ENCODE measurements at places on chromosomes 2 and 18. TPM values are rescaled to one million over a fixed set of nuclear protein-coding genes. Genes with fewer than 3 reads are reported as not detected.
A peak's percentile ranks its signal among the peaks of the same experiment; 100 is the strongest.

Gene PDE6D
- total RNA-seq: 21.8 TPM

- no peak for DNase-seq
Observed at GRCh38 chr2:232415138-232415690, 8.6 kb downstream of the ALPG start.

- peak; percentile 80 for DNase-seq
Observed at GRCh38 chr2:240567872-240568677, at the start of gene RNPEPL1. Gene RNPEPL1, plus strand, starts transcription at chr2:240568484. Its CDS starts 103 bp downstream, at chr2:240568587.

GRCh38 chr2:235135990-235136561 lies 184.3 kb downstream of the SH3BP4 start:
- peak; percentile 95 for DNase-seq

DNA sequence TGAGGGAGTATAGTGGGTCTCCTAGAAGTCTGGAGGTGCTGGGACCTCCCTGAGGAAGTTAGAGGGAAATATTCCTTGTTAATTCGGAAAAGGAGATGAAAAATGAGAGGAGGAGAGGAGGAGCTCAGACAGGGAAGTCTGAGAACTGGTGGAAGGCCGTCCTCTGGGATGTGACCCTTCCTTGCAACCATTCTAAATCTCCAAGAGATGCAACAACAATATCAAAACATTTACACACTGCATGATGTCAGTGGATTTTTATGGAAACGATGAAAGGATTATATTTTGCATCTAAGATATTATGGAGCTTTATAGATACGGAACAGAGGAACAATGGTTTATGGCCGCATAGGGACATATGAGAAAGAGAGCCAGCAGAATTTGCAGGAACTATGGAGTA lies 49.8 kb upstream of the COBLL1 start:
- DNase-seq: no peak

- DNase-seq: no peak
Observed at GRCh38 chr2:128577141-128577930, 258.7 kb upstream of the HS6ST1 start.

Gene PSMA8
- not detected for total RNA-seq

DNA sequence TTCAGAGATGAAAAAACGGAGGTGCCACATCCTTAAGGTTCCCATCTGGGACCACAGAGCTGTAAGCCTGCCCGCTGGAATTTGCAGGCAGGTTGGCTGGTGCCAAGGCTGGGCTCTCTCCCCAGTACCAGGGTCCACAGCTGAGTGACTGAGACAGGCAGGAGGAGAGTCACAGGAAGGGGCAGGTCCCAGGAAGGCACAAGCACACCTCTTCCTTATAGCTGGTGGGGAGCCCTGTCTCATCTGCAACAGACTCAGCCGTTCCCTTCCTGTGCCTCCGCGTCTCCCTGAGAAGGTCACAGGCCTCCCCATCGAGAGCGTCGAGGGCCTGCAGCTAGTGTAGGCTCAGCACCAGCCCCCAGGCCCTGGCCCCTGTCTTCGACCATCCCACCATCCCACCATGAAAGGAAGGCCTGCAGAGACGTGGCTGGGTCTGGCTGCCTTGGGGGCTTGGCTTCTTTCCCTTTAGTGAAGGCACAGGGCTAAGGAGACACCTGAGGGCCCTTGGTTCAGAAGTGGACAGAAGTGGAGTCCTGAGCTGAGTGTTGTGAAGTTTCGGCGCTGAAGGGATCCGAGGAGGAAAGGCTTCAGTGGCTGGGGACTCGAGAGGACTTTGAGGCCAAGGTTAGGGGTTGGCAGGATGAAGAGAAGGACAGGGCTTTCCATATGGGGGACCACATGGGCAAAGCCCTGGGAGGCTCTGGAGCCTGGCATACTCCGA lies 26.8 kb downstream of the GLI2 start:
- peak; percentile 5 for DNase-seq

DNA sequence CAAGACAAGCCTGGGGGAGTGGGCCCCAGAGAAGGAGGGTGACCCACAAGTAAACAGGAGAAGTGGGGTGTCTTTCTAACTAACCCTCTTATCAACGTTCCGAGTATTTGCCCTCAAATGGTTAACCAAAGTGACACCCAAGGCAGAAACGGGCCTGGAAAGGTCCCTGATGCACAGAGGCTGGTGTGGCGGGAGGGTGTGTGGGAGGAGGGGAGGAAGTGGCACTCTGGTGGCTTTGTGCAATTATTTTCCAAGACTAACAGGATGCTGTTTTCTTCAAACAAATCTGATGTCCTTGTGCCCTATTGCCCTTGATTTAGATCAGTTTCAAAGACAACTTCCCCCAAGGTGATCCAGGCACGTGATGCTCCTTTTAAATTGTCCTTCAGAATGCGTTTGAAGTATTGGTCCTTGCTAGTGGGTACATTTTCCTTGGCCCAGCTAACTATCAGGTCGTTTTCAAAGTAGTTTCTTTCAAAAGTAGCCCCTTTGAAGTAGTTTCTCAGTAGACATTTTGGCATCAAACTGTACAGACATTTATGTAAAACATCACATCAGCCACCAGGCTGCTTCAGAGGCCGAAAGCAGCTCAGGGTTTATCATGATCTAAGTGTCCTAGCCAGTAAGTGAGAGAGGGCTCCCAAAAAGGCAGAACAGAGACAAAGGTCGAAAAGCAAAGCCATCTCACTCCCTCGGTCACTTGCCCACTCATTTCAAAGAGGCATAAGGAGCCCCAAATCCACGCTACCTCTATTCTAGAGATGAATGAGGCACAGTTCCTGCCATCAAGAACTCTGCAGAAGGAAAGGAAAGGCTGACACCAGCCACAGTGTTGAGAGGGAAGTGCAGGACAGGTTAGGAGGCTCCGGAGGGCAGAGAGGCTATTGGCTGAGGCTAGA lies 371.1 kb upstream of the ID2 start:
- DNase-seq: no peak

- no peak for DNase-seq
Observed at GRCh38 chr2:54428108-54428831, 27.9 kb upstream of the SPTBN1 start.

DNA sequence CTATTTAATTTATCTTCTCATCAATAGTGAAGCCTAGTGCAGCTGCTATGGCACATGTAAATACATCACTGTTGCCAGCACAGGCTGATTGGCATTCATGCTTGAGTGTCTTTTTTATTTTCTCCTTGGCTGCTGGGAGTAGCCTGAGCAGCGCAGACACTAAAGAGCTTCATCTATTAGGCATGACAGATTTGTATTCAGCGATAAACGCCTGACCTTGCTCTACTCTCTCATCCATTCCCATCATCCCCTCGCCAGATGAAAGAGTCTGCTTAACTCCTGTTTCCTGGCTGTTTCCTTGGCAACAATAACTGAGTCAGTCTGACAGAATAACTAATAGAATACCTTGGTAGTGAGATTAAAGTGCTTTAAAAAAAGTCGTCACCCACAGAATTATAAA lies 753.6 kb downstream of the DCC start:
- no peak for DNase-seq

- no peak for DNase-seq
Observed at GRCh38 chr2:169365029-169365480, 2.7 kb upstream of the LRP2 start.

DNA sequence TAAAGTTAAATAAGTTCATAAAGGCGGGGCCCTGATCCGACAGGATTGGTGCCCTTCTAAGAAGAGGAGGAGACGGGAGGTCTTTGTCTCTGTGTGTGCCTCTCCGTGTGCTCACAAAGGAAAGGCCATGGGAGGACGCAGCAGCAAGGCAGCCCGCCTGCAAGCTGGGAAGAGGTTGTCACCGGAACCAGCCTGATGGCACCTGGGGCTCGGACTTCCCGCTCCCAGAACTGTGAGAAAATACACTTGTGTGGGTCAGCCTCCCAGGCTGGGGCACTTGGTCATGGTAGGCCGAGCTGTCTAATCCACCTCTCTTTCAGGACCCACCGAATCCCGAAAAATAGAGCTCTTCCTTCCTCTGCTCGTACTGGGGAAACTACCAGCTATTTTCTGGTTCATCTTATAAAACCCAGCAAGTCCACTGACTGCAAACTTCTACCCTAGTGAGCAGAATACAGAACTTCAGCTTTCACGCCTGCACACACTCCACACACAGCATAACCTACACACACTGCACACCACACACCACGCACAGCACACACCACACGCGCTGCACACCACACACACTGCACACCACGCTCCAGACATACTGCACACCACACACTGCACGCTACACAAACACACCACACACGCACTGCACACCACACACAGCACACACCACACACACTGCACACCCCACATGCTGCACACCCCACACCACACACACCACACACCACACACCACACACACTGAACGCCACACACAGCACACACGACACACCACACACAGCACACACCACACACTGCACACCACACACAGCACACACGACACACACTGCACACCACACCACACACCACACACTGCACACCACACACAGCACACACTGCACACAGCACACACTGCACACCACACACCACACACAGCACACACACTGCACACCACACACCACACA lies 58.1 kb downstream of the ASB1 start:
- no peak for DNase-seq

DNA sequence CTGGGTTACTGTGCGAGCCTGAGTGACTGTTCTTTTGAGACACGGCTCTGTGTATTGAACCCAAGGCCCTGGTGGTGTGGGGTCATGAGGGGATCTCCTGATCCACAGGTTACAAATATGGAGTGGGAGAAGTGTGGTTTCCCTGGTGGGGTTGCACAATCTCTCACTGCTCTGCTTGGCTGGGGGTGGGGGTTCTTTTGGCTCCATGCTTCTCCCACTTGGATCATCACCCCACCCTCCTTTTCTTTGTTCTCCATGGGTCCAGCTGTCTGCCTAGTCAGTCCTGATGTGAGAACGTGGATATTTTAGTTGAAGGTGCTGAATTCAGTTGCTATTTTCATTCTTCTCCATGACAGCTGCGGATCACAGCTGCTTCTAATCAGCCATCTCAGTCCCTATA lies 37.8 kb downstream of the AGPS start:
- DNase-seq: no peak

GRCh38 chr18:40079786-40080185 lies 1875.2 kb upstream of the PIK3C3 start:
- DNase-seq: no peak

GRCh38 chr2:220814441-220814840 lies 757.7 kb downstream of the EPHA4 start:
- no peak for DNase-seq

GRCh38 chr2:120719491-120719890 lies 16.2 kb upstream of the GLI2 start:
- no peak for DNase-seq

- no peak for DNase-seq
Observed at GRCh38 chr2:28901841-28902240, 7.4 kb downstream of the WDR43 start.

Gene GREB1L
- 0.29 TPM for total RNA-seq

DNA sequence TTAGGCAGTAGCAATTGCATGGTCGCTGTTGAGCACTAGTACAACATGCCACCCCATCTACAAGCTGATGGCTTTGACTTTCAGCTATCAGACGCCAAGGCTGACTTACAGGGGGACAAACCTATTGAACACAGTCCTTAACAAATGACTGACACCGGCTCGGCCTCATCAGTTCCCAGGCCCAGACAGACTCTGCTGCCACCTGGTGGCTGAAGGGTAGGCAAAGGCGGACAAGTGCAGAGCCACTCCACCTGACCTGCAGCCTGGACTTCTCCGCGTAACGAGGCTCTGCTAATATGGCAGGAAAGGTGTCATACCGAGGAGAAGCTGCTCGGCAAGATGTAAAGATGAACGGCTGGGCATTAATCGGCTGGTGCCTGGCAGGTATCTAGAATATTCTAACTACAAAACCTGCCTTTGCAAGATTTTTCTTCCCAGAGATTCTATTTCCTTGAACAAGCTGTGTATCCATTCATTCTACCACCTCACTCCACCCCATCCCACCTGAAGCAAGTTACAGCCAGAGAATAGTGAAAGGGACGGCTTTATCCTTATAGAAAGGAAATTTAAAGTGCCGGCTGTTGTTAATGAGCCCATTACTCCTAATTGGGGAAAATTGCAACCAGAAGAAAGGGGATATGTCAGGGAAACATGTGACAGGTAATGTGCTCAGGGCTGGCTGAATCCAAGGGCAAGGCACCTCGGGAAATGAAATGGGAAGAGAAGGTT lies 67.4 kb downstream of the STEAP3 start:
- peak; percentile 93 for DNase-seq

Gene TRIM43
- total RNA-seq: not detected

DNA sequence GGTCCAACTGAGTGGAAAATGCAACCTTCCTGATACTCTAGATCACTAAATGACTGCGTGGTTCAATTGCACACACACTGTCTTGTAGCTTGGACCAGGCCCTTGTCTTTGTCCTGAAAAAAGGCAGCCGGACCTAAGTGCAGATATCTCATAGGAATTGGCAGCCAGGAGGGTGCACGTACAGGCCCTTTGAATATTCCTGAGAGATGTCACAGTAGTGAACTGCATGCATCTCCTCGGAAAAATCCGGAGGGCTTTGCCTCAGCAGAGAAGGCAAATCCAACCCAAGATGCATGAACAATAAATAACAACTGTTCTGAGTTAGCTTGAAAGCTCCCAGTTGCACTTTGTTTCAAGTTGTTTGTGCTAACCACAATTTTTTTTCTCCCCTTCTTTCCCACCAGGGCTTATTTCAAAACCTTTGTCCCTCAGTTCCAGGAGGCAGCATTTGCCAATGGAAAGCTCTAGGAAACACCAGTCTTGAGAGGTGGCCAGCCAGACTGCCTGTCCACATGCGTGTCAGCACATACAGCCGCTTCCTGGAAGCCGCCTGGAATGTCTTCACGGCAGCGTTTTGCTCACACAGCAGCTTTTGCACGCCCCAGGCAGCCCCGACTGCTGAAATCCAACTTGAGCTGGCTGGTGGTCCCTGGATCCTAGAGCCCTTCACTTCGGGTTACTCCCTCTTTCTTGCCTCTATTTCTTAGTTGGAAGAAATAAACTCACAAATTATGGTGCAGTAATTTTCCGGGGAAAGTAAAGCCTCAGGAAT lies 54.4 kb upstream of the FOSL2 start:
- DNase-seq: peak; percentile 50

DNA sequence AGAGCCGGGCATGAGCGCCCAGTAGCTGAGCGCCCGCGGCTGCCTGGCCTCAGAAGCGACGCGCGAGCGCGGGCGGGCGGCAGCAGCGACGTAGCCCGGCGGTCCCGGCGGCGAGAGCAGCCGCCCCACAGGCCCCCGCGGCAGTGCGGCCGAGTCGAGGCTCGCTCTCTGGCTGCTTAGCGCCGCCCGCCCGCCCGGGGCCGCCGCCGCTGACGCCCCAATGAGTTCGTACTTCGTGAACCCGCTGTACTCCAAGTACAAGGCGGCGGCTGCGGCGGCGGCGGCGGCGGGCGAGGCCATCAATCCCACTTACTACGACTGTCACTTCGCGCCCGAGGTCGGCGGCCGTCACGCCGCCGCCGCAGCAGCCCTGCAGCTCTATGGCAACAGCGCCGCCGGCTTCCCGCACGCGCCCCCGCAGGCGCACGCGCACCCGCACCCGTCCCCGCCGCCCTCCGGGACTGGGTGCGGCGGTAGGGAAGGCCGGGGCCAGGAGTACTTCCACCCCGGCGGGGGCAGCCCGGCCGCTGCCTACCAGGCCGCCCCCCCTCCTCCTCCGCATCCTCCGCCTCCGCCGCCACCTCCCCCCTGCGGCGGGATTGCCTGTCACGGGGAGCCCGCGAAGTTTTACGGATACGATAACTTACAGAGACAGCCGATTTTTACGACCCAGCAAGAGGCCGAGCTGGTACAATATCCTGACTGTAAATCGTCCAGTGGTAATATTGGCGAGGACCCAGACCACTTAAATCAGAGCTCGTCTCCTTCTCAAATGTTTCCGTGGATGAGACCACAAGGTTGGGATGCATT lies 847 bp downstream of the HOXD8 start:
- DNase-seq: peak; percentile 60

Gene RAB6C
- total RNA-seq: not detected

GRCh38 chr18:11392292-11392691 lies 217.1 kb upstream of the SLC35G4 start:
- DNase-seq: no peak

Gene DUSP2
- total RNA-seq: 1.6 TPM

All from mucosa of descending colon (tissue), 3 donors.